Umbilical cord (tissue), 2 donors: ENCODE measurements at places on chromosomes 5 and 9. TPM values are rescaled to one million over a fixed set of nuclear protein-coding genes. Genes with fewer than 3 reads are reported as not detected.

GRCh38 chr5:118844351-118844750 is 144.0 kb downstream of the DTWD2 start:
- DNase-seq = no peak

DNA sequence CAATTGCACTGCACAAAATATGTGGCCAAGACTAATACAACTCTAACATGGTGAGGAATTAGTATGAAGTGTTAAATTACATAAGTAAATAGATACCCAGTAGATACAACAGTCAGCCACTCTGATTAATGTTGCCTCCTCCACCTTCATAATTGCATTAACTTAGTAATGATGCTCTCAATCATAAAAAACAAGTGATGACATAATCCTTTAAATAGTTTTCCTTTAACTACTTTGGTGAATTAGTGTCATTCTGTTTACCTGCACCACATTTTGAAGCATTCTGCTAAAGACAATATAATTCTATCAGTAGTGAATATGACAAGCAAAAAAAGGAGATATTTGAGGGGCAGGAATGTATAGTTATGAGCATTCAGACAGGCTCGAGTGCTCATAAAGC is 265.9 kb upstream of the SLC24A2 start:
- DNase-seq = no peak

- no peak for DNase-seq
Observed at GRCh38 chr9:80030801-80031200, 459.0 kb downstream of the TLE4 start.

GRCh38 chr9:116644091-116644688 is 42.9 kb upstream of the TRIM32 start:
- DNase-seq = no peak

- no peak for DNase-seq
Observed at GRCh38 chr9:131693651-131694597, 46.0 kb downstream of the RAPGEF1 start.

DNA sequence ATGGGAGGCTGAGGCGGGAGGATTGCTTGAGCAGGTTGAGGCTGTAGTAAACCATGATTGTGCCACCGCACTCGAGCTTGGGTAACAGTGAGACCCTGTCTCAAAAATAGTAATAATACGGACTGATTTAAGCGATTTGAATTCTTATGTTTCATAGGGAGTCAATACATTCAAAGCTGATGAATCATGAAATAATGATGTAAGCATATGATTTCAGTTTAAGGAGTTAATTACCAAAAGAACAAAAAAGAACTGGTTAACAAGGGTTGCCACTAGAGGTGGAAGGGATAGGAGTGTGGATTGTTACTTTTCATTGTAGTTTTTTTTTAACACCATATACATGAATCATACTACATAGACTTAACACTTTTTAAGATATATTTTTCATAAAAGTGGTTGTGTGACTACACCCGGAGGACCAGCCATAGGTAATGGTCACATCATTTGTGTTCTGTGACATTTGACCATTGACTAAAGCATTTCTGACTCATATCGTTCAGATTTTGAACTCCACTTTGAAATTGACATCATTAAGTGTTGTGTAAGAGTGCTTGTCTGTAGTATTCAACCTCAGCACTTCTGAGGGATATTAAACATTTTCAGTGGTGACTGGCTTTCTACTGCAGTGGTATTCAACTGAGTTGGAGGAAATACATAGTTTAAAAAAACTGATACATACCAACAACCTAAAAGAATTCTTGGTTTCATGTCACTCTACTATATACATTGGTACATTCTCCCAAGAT is 7.0 kb downstream of the TRMT10B start:
- no peak for DNase-seq

GRCh38 chr9:137918331-137919094 is 40.9 kb downstream of the CACNA1B start:
- DNase-seq = peak; percentile 5

DNA sequence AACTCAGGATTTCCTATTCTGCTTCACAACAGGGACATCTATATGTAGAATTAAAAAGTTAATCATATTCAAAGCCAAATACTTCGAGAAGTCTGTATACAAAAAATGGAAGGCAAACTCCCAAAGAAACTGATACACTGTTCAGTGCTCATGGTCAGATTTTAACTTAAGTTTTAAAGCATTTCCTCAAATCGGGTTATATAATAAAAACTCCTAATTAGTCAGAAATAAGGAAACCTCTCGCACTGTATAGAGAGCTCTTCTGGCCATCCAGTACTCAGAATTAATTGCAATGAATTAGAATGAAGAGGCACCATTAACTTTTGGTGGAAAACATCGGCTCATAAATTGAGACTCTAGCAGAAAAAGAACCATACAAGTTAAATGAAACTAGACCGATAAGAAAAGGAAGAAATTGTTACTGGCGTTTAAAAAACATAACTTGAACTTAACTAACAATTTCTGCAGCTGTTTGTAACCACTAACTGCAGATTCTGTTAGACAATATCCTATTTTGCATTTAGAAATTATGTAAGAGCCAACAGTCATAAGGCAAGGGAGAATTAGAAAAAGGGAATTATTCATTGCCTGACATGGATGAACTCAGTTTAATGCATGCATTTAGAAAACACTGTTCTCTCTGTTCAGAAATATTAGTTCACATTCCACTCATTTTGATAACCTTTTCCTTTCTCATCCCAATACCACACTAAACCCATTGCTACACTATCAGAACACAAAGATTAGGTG is 96.6 kb downstream of the FNBP1 start:
- DNase-seq = no peak

DNA sequence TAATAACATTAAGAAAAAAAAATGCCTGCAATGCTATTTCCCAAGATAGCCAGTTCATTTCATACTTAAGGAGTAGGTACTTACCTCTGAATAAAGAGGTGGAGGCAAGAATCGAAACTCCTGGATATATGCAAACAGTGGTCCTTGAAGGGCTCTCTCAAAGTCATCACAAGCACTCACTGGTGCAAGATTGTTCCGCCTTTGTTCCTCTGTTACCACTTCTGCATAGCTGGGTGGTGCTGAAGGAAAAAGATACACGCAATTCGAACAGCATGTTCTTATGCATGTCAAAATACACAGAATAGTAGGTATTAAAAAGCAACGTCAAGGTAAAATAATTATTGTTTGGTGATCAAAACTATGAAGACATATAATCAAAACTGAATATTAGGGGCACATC is 9.5 kb downstream of the ARRDC3 start:
- DNase-seq = no peak

- no peak for DNase-seq
Observed at GRCh38 chr9:10000669-10001068, 612.1 kb downstream of the PTPRD start.

Gene PDLIM4
- total RNA-seq = 47.9 TPM

GRCh38 chr9:111965566-111966019 is 69.0 kb downstream of the UGCG start:
- DNase-seq = no peak

- no peak for DNase-seq
Observed at GRCh38 chr5:165185716-165186115, 1680.3 kb downstream of the MAT2B start.

- DNase-seq = no peak
Observed at GRCh38 chr9:106689089-106689488, 173.9 kb upstream of the ZNF462 start.

DNA sequence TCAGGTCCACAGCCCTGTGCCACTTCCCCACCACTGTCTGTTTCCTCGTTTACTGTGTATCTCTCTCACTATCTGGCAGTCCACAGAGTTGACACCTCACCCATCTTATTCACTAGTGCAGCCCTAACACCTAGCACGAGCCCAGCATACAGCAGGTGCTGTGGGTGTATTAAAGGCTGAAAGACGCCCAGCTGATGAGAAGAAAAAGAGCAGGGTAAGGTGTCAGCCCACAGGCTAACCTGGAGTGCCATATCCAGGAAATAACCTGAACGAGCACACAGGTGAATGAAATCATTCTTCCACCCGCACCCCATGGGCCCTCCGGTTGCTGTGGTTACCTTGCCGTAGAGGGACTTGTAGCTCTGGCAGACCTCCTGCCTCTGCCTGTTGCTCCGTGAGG is 18.6 kb downstream of the ANXA6 start:
- DNase-seq = no peak

DNA sequence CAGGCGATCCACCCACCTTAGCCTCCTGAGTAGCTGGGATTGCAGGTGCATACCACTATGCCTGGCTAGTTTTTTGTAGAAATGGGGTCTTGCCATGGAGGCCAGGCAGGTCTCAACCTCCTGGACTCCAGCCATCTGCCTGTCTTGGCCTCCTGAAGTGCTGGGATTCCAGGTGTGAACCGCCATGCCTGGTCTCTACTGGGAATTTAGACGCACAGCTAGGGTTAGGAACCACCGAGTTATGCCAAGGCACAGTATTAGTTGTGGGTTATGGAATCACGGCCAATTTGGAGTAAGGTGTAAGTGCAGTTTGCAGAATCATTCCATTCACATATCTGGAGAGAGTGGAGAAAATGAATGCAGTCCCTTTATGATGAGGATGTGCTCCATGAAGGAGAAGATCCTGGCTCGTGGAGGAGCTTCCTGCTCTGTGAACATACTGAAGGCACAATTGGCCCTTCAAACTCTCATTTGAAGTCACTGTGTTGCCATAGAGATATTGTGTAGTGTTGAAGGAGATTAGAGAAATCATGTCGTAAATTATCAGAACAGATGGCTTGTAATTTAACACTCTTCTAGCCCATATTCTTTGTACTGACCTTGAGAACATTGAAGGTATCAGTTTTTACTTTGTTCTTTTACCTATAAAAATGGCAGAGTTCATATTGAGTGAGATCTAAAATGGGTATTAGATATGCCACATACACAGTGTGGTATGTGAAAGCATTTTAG is 18.8 kb downstream of the TRIO start:
- no peak for DNase-seq

Gene PTGER4
- total RNA-seq = 23.6 TPM

Gene GABRA1
- total RNA-seq = 2.9 TPM

- no peak for DNase-seq
Observed at GRCh38 chr5:127673117-127673800, 24.4 kb downstream of the CTXN3 start.

DNA sequence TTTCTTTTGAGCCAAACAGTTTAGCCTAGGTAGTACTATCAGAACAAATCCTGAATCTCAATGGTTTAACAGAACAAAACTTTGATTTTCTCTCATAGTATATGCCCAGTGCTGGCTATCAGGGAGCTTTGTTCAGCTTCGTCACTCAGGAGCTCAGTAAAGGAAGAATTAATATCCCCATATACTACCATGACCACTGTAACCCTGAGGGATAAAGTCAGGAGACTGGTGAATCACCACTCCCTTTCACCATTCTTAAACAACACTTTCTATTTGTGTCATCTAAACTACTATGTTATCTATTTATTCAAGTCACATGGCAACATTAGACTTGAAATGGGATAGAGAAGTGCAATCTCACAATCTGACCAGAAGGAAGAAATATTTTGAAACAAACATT is 522.6 kb upstream of the COX7C start:
- DNase-seq = no peak

GRCh38 chr5:126636956-126637355 is 36.2 kb downstream of the PHAX start:
- no peak for DNase-seq

Gene GBGT1
- total RNA-seq = 18.3 TPM

- DNase-seq = no peak
Observed at GRCh38 chr5:116456036-116456435, 118.6 kb downstream of the SEMA6A start.

Gene ZNF883
- 1.7 TPM for total RNA-seq

GRCh38 chr9:23821375-23822181 is 4.5 kb downstream of the ELAVL2 start:
- peak; percentile 31 for DNase-seq

DNA sequence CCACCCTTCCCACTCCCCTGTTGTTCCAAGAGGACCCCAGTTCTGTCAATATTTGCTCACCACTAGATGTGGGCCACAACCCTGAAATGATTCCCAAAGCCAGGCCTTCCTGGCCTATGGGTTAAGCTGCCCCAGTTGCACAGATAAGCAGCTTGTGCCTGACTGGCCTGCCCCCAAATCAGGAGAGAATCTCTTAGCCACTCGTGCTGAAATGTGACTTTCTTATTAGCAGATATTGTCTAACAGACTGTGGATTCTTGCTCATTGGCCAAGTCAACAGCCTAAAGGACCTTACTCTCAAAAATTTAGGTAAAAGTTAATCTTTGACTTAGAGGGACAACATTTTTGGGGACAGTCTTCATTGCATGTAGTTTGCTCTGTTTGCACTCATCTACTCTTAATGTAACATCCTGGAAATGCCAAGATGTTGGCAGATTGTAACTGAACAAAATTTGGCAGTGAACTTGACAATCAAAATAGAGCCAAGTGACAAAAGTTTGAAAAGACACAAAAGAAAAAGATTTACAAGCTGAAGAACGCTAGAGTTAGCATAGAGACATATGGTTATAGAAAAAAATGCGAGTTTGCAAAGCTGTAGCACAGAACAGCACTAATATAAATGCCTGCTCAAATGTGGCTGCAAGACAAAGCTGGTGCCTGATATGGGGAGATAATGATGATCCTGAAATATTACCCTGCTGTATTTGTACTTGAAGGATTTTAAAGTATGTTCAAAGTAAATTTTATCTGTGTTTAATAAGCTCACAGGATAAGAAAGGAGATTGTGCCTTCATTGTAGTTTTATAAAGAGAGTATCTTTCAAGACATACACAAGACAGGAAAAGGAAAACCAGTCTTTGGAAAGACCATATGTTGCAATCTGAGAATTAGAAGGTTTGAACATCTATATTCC is 29.0 kb upstream of the FSD1L start:
- DNase-seq = peak; percentile 93

Gene OLFML2A
- 9.6 TPM for total RNA-seq

GRCh38 chr9:81534138-81534875 is 155.0 kb downstream of the TLE1 start:
- DNase-seq = no peak

DNA sequence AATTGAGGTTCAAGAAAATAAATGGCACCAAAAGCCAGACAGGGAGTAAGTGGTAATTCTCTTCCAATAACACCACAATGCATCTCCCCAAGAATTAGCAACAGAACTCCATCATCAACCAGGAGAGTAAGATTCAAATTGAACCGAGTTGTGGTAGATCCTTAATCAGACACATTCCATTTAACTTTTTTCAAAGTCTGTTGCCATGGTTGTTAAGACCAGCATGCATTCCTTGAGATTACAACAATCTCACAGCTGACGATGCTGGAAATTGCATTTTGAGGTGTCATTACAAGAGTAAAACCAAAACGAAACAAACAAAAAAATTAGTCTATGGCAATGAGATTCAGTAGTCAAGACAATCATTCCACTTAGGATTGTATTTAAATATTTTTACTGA is 78.9 kb upstream of the ZNF462 start:
- peak; percentile 12 for DNase-seq

GRCh38 chr5:1967736-1968135 is 85.0 kb upstream of the IRX4 start:
- DNase-seq = no peak

- no peak for DNase-seq
Observed at GRCh38 chr9:21320465-21320864, 14.7 kb downstream of the KLHL9 start.

GRCh38 chr5:122371511-122372151 is 59.6 kb downstream of the SNCAIP start:
- no peak for DNase-seq

GRCh38 chr5:40672425-40672824 is 7.3 kb upstream of the PTGER4 start:
- DNase-seq = no peak

Gene TPM2
- 2,993 TPM for total RNA-seq

Gene AQP3
- 14.2 TPM for total RNA-seq

Gene PDE8B
- 5.8 TPM for total RNA-seq

Gene C5orf58
- total RNA-seq = 1.7 TPM

GRCh38 chr5:97915106-97915505 is 732.1 kb upstream of the RIOK2 start:
- no peak for DNase-seq

Gene GPR150
- not detected for total RNA-seq

Gene DAP
- 23.6 TPM for total RNA-seq
